ENCODE measurements at places on chromosomes 7 and 10.

- no peak for DNase-seq
These were observed 6.4 kb upstream of the MYL10 start for GRCh38 chr7:101635484-101635883.

- no peak for DNase-seq
These were observed 323.9 kb downstream of the AUTS2 start for GRCh38 chr7:69922026-69922803.

DNA sequence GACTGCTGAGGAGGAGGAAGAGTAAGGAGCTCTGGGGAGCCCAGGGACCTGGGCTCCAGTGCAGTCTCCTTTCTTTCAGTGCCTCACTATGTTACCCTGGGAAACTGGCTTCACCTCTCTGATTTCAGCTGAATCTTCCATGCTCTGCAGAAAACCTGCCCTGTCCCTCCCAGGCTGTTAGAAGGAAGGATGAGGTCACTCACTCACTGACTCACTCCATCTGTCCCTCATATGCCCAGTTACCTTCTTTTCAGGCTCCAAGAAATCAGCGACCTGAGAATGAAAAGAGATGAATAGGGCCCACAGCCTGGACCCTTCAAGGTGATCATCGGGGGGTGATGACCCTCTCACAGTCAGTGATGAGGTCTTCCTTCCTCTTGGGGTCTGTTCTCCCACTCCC, 481 bp downstream of the SFTPA2 start:
- no peak for DNase-seq

DNA sequence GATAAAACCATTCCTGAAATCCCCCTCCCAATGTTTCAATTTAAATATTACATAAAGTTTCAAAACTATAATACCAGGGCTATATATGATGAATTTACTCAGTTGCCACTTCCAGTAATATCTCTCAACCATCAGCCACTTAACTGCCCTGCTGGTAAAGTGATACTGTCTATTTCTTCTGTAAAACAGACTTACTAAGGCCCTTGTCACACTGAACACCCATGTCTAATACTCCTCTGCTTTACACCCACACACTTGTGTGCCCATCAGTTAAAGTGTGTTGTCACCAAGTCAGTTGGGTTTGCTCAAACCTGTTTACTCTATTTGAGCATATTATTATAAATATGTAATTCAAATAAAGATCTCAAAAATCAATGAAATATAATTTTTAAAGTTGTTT, 29.1 kb upstream of the DMTF1 start:
- no peak for DNase-seq

DNA sequence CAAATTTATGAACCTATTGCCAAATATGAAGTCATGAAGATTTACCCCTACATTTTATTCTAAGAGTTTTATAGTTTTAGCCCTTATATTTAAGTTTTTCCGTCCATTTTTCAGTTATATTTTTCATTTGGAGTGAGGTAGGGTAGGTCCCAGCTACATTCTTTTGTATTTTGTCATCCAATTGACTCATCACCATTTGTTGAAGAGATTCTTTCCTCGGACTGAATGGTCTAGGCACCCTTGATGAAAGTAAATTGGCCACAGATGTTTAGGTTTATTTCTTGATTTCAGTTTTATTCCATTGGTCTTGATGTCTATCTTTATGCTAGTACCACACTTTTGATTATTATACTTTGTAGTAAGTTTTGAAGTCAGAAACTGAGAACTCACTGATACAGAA, 22.7 kb downstream of the CYP2C19 start:
- no peak for DNase-seq

- DNase-seq = no peak
These were observed 51.1 kb downstream of the PRF1 start for GRCh38 chr10:70551466-70551865.

DNA sequence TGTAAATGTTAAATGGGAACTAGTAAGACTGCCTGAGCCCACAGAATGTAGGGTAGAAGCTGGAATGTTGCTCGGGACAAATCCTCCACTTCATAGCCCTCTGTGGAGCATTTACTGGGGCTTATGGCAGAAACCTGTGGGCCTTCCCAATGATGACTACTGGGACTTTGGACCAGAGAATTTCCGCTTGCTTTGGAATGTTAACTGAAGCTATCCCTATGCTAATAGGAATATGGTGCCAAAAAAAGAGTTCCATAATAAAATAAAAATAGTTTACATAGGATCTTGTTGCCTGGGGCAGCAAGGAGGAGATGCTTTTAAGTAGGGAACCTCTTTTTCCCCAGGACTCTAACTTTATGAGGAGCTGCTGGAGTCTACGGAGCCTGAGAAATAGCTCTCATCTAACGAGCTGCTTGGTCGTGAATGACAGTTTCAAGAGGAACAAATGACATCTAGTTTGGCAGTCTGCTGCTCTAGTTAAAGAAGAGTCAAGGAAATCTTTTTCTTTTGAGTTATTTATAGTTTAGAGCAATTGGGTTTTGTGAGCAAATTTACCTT, 5.7 kb upstream of the DYNC2I1 start:
- DNase-seq = no peak

DNA sequence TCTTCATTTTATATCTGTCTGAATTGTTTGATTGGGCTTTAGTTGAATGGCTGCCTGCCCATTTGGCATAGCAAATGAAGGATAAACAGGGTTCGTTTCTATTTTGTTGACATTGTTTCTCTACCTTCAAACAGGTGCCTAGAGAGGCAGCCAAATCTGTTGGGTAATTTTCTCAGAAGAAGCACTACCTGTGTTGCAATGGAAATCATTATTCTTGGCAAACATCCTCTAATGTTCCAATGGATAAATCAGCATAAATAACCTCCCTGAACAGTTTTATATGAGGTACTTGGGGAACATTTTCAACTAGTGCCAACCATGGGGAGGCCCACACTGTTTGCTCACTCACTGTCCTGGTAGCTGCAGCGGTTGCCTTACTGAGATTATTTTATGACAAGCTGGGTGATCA, 64.4 kb upstream of the PLPP4 start:
- DNase-seq = no peak

DNA sequence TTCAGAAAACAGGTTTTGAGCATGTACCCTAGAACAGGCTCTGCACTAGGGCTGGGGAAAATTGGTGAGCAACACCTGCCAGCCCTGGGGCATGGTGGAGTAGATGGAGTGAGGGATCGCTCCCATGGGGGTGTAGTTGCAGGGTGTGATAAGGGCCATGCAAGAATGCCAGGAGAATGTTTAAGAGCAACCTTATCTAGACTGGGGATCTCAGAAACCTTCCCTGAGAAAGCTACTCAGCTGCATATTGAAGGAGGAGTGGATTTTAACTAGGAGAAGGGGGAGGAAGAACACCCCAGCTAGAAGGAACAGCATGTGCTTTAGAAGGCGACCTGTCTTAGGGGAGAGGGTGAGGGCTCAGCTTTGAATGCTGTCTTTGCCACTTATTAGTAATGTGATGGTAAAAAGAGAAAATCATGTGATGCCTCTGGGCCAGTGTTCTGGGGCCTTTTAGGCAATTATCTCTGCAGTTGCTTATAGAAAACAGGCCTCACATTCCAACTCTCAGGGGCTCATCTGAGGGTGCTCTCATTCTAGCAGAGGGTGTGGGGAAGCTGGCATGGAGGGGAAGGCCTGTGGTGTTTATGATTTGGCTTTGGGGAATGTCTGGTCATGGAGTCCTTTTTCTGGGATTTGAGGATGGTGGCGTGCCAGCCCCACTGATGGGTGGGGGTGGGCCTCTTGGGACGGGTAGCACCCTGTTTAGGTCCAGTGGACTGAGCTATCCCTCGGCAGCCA, 225.4 kb downstream of the BMPER start:
- no peak for DNase-seq

DNA sequence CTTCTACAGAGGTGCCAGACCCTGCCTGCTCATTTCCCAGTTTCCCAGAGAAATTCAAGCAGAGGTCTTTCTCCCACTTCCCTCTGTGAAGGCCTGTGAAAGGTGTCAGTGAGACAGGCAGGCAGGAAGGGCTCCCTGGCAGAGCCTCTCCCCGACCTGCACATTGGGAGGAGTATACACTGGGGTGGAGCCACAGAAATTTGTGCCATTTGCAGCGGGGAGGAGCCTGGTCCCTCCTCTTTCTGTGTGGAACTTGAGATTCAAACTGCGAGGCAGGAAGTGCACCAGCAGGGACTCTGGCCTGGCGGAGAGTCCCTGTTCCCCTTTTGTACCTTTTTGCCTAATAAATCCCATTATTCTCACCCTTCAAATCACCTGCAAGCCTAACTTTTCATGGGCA, 54.6 kb upstream of the OPN4 start:
- DNase-seq = peak; percentile 28

- DNase-seq = no peak
These were observed 20.8 kb downstream of the ADCY1 start for GRCh38 chr7:45594745-45595535.

- DNase-seq = no peak
These were observed 22.9 kb upstream of the NANOS1 start for GRCh38 chr10:119006451-119007210.

DNA sequence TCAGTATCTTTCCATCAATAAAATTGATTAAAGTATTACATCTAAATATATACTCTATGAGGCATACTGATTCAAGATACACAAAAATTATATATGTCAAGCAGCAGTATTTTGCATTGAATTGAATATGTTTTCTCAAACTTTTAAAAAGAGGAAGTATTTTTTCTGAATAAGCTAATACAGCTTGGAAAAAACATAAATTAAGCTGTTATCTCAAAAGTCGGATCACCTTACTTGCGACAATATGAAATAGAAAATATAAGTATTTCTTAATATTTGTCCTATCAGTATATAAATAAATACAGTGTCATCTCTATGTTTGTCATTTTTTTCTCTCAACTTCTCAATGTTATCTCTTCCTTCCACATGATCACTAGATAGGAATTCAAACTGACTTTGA, 139.3 kb downstream of the MBL2 start:
- DNase-seq = no peak

DNA sequence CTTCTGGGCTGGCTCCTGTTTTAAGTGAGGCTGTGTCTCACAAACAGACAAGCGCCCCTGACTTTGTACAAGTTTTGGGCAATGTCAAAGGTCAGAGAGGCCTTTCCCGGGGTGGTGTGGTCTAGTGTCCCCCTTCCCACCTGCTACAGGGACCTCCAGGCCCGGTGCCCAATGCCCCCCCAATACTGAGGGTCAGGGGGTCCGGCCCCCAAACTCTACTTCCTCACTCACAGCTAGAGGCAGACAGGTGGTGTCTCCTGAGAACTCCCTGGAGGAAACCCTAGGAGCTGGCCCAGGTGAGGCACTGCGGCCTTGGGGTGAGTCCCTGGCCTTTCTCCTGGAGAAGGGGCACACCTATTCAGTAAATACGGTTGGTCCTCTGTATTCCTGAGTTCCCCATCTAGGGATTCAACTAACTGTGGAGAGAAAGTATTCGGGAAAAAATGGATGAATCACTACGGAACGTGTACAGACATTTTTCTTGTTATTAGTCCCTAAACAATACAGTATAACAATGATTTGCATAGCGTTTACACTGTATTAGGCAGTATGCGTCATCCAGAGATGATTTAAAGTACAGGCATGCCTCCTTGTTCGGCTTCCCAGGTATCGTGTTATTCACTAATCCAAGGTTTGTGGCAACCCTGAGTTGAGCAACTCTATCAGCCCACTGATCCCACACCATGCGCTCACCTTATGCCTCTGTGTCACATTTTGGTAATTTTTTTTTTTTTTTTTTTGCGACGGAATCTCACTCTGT, 308.1 kb downstream of the WDR37 start:
- DNase-seq = no peak

DNA sequence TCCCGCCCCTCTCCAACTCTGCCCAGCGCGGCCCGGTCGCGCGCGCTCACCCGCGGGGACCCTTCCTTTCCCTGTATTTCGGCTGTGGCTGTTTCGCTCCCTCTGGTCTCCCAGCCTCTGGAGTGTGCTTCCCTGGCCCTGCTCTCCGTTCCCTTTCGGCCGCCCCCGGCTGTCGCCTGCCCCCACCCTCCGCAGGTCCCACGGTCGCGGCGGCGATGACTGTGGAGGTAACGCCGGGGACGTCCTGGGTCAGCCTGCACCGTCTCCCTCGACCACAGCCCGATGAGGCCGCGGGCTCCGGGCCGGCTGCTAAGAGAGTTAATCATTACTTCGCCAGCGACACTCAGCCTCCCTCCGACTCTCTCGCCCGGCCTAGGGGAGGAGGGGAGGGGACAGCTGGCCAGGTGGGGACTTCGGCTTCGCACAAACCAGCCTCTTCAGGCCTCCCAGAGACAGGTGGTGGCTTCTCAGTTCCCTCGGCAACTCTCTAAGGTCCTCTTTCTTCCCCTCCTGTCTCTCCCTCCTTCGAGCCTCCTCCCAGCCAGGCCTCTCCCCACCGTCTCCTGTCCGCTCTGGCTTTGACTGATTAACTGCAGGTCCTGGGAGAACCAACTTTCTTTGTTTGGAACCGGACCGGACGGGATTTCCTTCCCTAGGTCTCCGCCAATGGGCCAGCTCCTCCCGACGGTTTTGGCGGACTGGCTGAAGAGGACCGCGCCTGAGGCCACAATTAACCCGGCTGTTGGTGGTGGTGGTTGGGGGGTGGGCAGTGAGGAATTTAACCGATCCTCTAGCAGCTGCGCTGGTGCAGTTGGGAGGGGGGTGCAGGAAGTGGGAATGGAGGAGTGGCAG, 5.6 kb upstream of the PAX2 start:
- no peak for DNase-seq

- DNase-seq = no peak
These were observed 46.2 kb downstream of the GRK5 start for GRCh38 chr10:119253433-119254174.

- no peak for DNase-seq
These were observed 80.5 kb downstream of the FAM13C start for GRCh38 chr10:59281861-59282260.

- DNase-seq = no peak
These were observed 25.2 kb upstream of the PLCE1 start for GRCh38 chr10:93968540-93968945.

DNA sequence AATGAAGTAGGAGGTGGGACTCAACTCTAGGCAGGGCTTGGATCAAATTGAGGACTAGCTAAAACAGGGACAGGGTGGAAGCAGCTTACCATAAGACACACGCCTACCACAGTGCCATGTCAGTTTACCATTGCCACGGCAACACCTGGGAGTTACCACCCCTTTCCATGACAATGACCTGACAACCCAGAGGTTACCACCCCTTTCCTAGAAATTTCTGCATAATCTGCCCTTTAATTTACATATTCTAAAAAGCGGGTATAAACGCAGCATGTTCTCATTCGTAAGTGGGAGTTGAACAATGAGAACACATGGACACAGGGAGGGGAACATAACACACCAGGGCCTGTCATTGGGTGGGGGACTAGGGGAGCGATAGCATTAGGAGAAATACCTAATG, 72.7 kb downstream of the GCC1 start:
- no peak for DNase-seq

Data from GM19239 (cell line).